Activated T-cell treated with anti-CD3 and anti-CD28 coated beads for 1 hour (primary cell): ENCODE measurements at places on chromosomes 16 and 17.

GRCh38 chr16:84032458-84033178 lies 10.0 kb downstream of the SLC38A8 start:
- no peak for DNase-seq

GRCh38 chr17:41326173-41327145 lies 10.9 kb upstream of the KRTAP17-1 start:
- no peak for DNase-seq

GRCh38 chr17:49069585-49070273 lies 62.8 kb upstream of the B4GALNT2 start:
- DNase-seq: no peak

GRCh38 chr16:14501331-14502255 lies 128.5 kb downstream of the PARN start:
- DNase-seq: no peak

DNA sequence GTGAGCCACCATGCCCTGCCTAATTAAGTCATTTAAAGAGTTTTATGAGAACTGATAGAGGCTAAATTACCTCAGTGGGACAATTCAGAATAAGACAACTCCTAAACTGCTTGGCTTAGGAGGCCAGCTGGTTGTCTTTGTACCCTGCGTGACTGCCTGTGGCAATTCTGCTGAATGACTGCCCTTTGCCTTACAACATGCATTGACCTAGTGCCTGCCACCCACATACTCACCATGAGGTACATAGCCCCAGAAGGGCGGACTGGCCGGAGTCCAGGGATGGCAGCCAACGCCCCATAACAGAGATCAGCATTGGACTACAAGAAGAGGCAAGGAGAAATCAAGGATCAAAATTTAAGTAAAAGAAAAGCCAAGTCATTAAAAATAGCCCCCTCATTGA lies 7.3 kb downstream of the TAT start:
- no peak for DNase-seq

DNA sequence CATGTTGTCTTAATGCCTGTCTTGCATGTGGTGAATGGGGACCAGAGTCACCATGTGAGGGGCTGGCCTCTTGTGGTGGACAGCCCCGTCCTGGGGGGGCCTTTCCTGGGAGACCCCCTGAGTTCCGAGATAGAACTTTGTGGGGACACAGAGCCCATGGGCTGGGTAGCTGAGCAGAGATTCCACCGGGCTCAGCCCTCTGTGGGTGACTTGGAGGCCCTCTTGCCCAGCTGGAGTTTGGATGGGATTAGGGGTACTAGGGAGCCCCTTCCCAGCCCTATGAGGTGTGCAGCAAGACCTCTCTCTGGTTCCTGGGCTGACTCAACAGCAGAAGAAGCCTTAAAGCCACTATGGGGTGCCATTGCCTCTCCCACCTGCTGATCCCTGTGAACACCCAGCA lies 38.1 kb downstream of the MRC2 start:
- DNase-seq: no peak

GRCh38 chr16:89195521-89196171 lies 4.7 kb downstream of the SLC22A31 start:
- no peak for DNase-seq

- no peak for DNase-seq
Observed at GRCh38 chr17:38507436-38507835, 79.2 kb downstream of the ARHGAP23 start.

GRCh38 chr17:50536683-50537646 lies 4.4 kb downstream of the EPN3 start:
- no peak for DNase-seq

DNA sequence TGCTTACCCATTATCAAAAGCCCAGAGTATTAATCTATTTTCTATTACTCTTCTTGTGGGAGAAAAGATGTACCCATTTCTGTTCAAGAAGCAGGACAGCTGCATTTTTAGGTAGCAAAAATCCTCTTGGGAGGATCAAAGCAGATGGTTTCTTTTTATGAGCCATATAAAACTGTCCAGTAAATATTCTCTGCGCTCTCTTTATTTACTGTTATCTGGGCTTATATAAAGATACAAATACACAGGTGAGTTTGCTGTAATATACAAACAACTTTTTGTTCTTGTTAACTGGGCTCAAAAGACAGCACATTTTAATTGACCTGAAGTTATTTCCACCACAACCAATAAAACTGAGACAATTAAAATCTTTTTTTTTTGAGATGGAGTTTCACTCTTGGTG lies 10.1 kb downstream of the PHF12 start:
- DNase-seq: no peak

DNA sequence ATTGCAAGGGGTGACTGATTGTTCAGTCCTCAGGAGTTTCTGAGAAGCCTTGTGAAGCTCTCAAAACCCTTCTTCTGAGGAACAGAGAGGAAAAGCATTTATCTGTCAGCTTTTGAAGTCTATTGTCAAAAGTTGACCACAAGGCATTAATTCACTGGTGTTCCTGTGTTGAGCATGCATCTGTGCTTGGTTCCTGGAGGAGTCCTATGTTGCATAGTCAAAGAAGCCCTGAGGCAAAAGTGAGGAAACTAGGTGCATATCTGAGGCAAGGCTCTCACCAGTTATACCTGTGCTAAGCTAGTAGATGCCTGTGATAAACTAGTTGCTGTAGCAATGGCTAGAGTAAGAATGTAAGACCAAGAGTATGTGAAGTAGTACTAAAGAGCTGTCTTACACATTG lies 1.8 kb upstream of the HEATR6 start:
- no peak for DNase-seq

DNA sequence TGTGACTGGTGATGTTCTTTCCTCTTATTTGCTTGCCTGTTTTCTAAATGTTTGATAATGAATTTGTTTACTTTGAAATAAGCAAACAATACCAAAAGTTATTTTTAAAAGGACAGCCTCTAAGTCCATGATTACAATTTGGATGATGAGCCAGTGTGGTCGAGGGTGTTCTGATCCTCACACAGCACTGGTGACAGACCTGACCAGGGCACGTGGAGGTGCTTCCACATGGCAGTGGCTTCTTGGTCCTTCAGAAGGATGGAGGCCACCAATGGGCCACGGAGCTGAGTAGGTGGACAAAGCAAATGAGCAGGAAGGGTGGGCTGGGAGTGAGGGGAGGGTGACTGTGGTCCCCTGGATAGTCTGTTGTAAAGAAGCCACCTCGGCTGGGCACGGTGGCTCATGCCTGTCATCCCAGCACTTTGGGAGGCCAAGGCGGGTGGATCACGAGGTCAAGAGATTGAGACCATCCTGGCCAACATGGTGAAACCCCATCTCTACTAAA lies 4.2 kb upstream of the TEX19 start:
- DNase-seq: no peak

- no peak for DNase-seq
Observed at GRCh38 chr16:87249425-87249824, 67.8 kb downstream of the C16orf95 start.

DNA sequence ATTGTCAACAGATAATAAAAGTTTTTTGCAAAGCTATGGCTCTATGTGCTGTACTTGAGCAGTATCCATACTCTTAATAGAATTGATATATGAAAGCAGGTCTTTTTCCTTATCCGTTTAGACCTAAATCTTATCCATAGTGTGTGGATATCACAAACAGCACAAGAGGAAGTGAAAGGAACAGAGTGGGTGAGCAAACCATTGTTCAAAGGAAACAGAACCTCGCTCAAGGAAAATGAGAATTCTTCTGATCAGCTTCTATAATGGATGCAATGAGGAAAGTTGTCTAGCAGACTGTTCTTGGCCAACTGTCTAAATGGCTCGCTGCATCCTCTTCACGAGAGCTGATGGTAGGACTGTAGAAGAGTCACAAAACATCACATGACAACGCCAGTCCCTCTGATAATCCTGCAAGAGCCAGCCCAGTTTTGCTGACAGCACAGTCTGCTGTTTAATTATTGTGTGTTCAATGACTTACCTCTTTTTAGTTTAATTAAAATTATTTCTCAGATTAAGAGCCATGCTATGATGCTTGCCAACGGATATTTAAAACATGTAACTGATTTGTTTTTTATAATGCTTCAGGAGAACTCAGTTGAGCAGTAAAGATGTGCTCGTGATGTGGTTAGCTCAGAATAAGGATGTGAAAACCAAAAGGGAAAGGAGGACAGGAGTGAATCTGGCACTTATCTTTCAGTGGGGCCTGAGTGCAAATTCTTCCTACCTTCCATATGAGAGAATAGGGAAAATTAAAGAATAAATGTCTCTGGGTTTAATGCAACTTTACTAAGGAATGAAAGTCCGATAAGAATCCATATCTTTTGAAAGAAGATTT lies 38.5 kb downstream of the WWOX start:
- DNase-seq: no peak

DNA sequence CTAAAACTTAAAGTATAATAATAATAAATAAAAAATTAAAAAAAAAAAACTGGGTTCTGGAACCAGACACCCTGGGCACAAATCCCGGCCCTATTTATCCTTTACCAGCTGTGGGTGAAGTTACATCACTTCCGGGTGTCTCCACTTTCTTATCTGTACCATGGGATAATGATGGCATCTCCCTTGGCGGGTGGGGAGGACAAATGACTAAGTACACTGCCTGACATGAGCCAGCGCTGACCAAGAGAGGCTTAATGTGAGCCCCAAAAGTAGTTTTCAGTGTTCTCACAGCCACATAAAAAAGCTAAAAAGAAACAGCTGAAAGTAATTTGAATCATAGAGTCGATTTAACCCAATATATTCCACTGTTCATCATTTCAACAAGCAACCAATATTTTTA lies 424.9 kb downstream of the SOX9 start:
- no peak for DNase-seq

GRCh38 chr16:16805809-16806208 lies 426.9 kb downstream of the NPIPA7 start:
- DNase-seq: no peak
